Spinal cord (tissue), 10 donors: ENCODE measurements at places on chromosomes 11 and 22. TPM values are rescaled to one million over a fixed set of nuclear protein-coding genes. Genes with fewer than 3 reads are reported as not detected.
A peak's percentile ranks its signal among the peaks of the same experiment; 100 is the strongest.

DNA sequence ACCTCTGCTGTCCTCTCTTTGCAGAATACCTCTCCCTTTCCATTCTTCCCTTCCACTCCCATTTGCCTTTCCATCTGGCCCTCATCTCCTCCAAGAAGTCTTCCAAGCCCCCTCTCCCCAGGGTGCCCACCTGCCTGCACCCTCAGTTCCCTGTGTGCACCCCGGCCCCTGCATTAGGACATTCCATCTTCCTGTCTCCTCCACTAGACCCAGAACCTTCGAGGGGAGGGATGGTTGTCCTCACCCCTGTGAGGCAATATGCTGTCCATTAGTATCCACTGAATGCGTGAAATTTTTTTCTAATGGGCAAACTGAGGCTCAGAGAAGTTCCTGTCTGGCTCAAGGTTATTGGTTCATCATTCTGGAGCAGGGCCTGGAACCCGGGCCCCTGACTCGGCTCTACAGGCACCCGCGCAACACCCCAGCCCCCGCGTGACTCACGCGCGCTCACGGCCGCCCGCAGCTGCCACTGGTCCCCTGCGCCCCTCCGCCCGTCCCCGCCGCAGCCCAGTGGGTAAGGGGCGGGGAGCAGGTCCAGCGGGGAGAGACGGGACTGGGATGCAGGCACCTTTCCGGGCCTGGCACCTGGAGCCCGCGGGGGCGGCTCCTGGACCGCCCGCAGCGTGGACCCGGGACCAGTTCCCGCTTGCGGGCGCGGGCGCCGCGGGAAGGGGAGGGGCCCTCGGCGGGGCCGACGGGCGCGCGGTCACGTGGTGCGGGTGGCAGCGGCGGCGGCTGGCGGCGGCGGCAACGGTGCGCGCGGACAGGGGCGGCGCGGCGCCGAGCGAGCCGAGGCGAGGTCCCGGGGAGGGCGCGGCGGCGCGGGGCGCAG lies 7.0 kb downstream of the SEPTIN3 start:
- peak overlapping the region; percentile 27 for H3K4me3 ChIP-seq
- peaks cover 39% of the 10 kb centered on the region for H3K4me1 ChIP-seq
- H3K27ac ChIP-seq = no peak overlapping the region
- DNase-seq = no peak
- H3K36me3 ChIP-seq = peaks cover 25% of the 10 kb centered on the region
- no peaks in the 10 kb centered on the region for H3K27me3 ChIP-seq

DNA sequence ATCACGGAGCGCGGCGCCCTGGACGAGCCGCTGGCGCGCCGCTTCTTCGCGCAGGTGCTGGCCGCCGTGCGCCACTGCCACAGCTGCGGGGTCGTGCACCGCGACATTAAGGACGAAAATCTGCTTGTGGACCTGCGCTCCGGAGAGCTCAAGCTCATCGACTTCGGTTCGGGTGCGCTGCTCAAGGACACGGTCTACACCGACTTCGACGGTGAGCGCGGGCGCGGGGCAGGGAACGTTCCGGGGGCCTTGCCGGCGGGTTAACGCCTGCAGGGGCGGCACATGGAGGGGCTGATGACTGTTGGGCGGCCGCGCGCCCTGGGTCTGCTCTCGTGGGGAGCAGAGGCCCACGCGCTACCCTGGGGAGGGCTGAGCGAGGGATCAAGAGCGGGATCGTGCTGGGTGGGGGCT lies 1.0 kb downstream of the PIM3 start:
- no peaks in the 10 kb centered on the region for H3K27me3 ChIP-seq
- peak overlapping the region; percentile 59 for H3K4me3 ChIP-seq
- peaks cover 47% of the 10 kb centered on the region for H3K36me3 ChIP-seq
- no peak for DNase-seq
- H3K27ac ChIP-seq = no peak overlapping the region

DNA sequence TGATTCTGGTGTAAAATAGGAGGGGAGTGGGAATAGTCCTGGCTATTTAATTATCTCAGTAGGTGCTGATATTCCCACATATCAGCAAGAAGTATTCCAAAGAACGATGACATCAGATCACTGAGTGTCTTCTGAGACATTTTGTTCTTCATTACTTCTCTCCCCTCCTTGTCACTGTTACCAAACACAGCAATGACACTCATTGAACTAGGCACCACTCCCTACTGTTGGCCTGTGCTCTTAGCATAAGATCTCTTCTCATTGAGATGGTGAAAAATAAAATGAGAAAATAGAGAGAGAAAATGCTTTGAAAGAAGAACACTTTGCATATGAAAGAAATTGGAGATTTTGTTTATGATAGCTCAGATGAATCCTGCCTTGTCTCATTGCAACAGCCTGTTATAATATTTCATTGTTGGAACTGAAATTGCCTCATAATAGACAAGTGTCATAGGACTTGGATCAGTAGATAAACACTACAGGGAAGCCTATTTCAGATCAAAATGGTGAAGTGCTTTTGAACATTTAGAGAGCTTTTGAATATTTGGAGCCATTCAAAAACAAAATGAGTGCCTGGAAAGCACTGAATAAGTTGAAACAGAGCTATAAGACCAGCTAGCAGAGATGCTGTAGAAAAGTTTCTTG lies 11.3 kb upstream of the ETS1 start:
- H3K4me3 ChIP-seq = no peak overlapping the region
- peaks cover 7% of the 10 kb centered on the region for H3K4me1 ChIP-seq
- peaks cover 3% of the 10 kb centered on the region for H3K27me3 ChIP-seq
- no peaks in the 10 kb centered on the region for H3K36me3 ChIP-seq

- peaks cover 15% of the 10 kb centered on the region for H3K4me1 ChIP-seq
- H3K27me3 ChIP-seq = no peaks in the 10 kb centered on the region
- peak overlapping the region; percentile 82 for H3K27ac ChIP-seq
- no peak for DNase-seq
These were observed 607 bp downstream of the MRPL11 start for GRCh38 chr11:66437979-66438503.

- no peak overlapping the region for H3K27ac ChIP-seq
- DNase-seq = no peak
- H3K36me3 ChIP-seq = peaks cover 2% of the 10 kb centered on the region
- no peaks in the 10 kb centered on the region for H3K4me1 ChIP-seq
These were observed 69.2 kb downstream of the BLID start for GRCh38 chr11:122046846-122047245.

DNA sequence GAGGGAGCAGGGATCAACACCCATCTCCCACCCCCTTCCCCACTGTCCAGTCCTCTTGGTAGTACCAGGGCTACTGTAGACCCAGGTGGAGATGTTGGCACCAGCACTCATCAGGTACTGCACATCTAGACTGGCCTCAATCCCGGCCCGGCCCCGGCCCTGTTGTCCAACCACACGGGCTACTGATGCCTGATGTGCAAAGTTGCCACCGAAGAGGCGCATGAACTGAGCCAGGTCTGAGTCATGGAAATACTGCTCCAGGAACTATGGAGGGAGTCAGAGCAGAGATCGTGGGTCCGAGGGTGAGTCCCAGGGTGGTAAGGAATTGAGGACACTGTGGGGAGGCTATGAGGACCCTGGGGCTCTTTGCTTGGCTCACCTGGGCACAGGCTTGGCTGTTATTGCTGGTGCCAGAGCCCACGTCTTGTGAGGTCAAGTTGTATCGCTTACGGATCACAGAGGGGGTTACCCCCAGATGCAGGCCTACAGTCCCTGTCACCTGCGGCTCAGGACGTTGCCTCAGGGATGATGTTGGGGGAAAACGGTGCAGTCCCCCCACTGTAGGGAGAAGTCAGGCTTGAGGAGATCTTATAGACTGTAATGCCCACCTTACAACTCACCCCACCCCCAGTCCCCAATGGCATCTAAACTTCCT lies 2.5 kb downstream of the TPP1 start:
- no peak overlapping the region for H3K4me3 ChIP-seq
- peaks cover 26% of the 10 kb centered on the region for H3K4me1 ChIP-seq
- no peak for DNase-seq
- no peaks in the 10 kb centered on the region for H3K27me3 ChIP-seq
- no peak overlapping the region for H3K27ac ChIP-seq
- peaks cover 22% of the 10 kb centered on the region for H3K36me3 ChIP-seq

GRCh38 chr11:2092956-2093412 lies 46.2 kb downstream of the IGF2 start:
- no peak overlapping the region for H3K27ac ChIP-seq
- H3K36me3 ChIP-seq = no peaks in the 10 kb centered on the region

DNA sequence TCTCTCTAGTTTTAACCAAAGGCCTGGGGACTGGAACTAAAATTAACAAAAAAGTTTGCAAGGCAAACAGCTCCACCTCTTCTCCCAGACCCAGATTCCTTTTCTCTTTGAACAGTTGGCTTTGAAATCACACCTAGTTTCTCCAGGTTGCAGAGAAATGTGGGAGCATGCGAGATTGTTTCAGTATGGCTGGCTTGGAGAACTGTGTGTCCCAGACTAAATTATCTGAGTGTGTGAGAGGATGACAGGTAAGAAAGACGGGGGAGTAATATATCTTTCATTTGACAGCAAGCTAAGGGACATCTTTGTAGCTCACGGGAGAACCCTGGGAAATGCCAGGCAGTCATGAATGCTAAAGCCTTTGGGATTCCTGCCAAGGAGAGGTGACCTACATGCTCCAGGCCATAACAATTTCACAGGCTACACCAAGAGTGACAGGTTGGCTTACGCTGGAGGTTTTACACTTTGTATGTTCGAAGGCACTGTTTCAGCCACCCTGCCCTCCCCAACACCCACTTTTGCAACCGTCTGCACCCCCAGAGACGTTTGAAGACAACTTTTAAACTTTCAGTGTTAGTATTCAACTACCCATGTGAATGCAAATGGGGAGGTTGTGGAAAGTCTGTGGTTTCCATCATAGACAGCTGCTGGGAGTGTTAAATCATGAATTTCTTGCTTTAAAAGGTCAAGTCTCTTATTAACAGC lies 109.3 kb upstream of the SNX19 start:
- DNase-seq = no peak
- no peak overlapping the region for H3K27ac ChIP-seq
- H3K4me3 ChIP-seq = no peak overlapping the region

- H3K27me3 ChIP-seq = no peaks in the 10 kb centered on the region
- no peak overlapping the region for H3K27ac ChIP-seq
- DNase-seq = no peak
- H3K4me3 ChIP-seq = no peak overlapping the region
These were observed 21.6 kb downstream of the AAMDC start for GRCh38 chr11:77842441-77843121.

GRCh38 chr11:65695459-65696241 lies 16.4 kb upstream of the KAT5 start:
- no peak overlapping the region for H3K4me3 ChIP-seq
- H3K36me3 ChIP-seq = no peaks in the 10 kb centered on the region
- H3K4me1 ChIP-seq = peaks cover 7% of the 10 kb centered on the region

- DNase-seq = no peak
- no peaks in the 10 kb centered on the region for H3K27me3 ChIP-seq
- peaks cover 33% of the 10 kb centered on the region for H3K4me1 ChIP-seq
- H3K36me3 ChIP-seq = peaks cover 23% of the 10 kb centered on the region
These were observed 21.5 kb downstream of the SHISAL1 start for GRCh38 chr22:44291265-44291664.

DNA sequence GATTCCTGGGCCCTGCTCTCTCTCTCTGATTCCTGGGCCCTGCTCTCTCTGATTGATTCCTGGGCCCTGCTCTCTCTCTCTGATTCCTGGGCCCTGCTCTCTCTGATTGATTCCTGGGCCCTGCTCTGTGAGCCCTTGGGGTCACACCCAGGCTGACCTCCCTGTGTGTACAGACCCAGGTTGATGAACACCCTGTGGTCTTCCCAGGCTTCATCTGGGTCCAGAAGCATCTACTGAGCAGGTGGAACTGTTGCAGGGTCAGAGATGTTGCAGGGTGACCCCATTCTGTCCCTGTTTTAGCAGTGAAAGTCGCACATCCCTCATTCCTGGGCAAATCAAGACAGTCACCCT lies 16.3 kb upstream of the GDPD5 start:
- H3K27ac ChIP-seq = no peak overlapping the region
- H3K36me3 ChIP-seq = no peaks in the 10 kb centered on the region
- peaks cover 6% of the 10 kb centered on the region for H3K4me1 ChIP-seq
- H3K27me3 ChIP-seq = peaks cover 2% of the 10 kb centered on the region

- no peak overlapping the region for H3K4me3 ChIP-seq
- DNase-seq = no peak
- no peaks in the 10 kb centered on the region for H3K27me3 ChIP-seq
- no peak overlapping the region for H3K27ac ChIP-seq
- H3K36me3 ChIP-seq = no peaks in the 10 kb centered on the region
These were observed 689.4 kb downstream of the JRKL start for GRCh38 chr11:97079244-97079643.

GRCh38 chr22:17158568-17159503 lies at the start of gene HDHD5:
Gene HDHD5, minus strand, starts transcription at chr22:17159277. Its CDS starts 26 bp downstream, at chr22:17159251.
- H3K4me1 ChIP-seq = peaks cover 24% of the 10 kb centered on the region
- H3K4me3 ChIP-seq = peak within 1 kb of the TSS; percentile 63
- no peaks in the 10 kb centered on the region for H3K27me3 ChIP-seq
- DNase-seq = peak; percentile 80
- H3K27ac ChIP-seq = peak within 1 kb of the TSS; percentile 79

DNA sequence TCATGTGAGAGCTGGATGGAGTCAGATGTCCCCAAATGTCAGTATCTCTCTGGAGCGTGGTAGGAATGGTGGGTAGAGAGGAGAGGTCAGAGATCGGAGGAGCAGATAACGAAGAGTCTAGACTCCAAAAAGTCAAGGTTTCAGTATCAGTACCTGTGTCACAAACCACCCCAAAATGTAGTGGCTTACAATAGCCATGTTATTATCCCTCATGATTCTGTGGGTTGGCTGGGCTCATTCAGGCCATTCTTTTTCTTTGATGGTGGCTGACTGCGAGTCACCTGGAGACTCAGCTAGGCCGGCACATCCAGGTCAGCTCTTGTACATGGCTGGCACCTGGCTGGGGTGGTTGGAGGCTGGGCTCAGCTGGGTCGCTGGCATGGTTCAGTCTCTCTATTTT lies 7.3 kb upstream of the SSTR3 start:
- H3K4me3 ChIP-seq = no peak overlapping the region
- H3K27ac ChIP-seq = no peak overlapping the region
- H3K27me3 ChIP-seq = no peaks in the 10 kb centered on the region
- no peaks in the 10 kb centered on the region for H3K4me1 ChIP-seq
- DNase-seq = no peak

DNA sequence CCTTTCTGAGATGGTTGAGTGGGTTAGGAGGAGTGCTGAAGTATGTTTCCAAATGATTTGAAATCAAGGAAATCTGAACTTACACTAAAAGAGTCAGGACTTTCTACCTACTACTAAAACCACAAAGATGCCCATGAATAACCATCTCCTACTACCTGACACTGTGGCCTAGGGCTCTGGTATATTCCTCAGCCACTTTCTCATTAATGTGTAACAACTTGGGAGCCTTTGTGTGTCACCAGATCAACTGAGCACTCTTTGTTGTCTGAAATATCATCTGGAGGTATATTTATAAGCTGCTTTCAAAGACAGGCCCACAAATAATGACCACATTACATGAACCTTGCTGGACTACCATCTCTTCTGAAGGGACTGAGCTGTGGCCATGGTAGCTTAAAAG lies 43.9 kb downstream of the RELT start:
- H3K27me3 ChIP-seq = no peaks in the 10 kb centered on the region
- H3K27ac ChIP-seq = no peak overlapping the region
- peaks cover 3% of the 10 kb centered on the region for H3K4me1 ChIP-seq
- H3K4me3 ChIP-seq = no peak overlapping the region

- H3K27me3 ChIP-seq = no peaks in the 10 kb centered on the region
- no peak overlapping the region for H3K27ac ChIP-seq
- no peaks in the 10 kb centered on the region for H3K4me1 ChIP-seq
- no peak overlapping the region for H3K4me3 ChIP-seq
- no peaks in the 10 kb centered on the region for H3K36me3 ChIP-seq
- DNase-seq = no peak
These were observed 258.4 kb downstream of the GRM5 start for GRCh38 chr11:88807349-88807748.

Gene CHRNA10
- total RNA-seq = 0.40 TPM

Gene ROBO4
- 14.3 TPM for total RNA-seq

Gene PTPMT1
- 41.8 TPM for total RNA-seq

Gene FLRT1
- total RNA-seq = 6.7 TPM

Gene SPDYC
- total RNA-seq = not detected

Gene PDXP
- 44.3 TPM for total RNA-seq

Gene SCN3B
- 54.7 TPM for total RNA-seq

Gene DUSP8
- total RNA-seq = 5.6 TPM
